ENCODE measurements at places on chromosomes 16 and 17. TPM values are rescaled to one million over a fixed set of nuclear protein-coding genes. Genes with fewer than 3 reads are reported as not detected.
A peak's percentile ranks its signal among the peaks of the same experiment; 100 is the strongest.

Gene KIF2B
- total RNA-seq: not detected

Gene TPSD1
- total RNA-seq: not detected

GRCh38 chr17:8706431-8706830, 38.2 kb downstream of the CCDC42 start:
- no peaks in the 10 kb centered on the region for H3K27me3 ChIP-seq
- H3K4me3 ChIP-seq: no peak overlapping the region
- H3K36me3 ChIP-seq: no peaks in the 10 kb centered on the region
- no peaks in the 10 kb centered on the region for H3K4me1 ChIP-seq

- no peaks in the 10 kb centered on the region for H3K36me3 ChIP-seq
- no peak overlapping the region for H3K4me3 ChIP-seq
- no peak overlapping the region for H3K27ac ChIP-seq
- no peaks in the 10 kb centered on the region for H3K27me3 ChIP-seq
- H3K4me1 ChIP-seq: no peaks in the 10 kb centered on the region
These were observed 237.7 kb downstream of the CDH13 start for GRCh38 chr16:82864332-82865040.

DNA sequence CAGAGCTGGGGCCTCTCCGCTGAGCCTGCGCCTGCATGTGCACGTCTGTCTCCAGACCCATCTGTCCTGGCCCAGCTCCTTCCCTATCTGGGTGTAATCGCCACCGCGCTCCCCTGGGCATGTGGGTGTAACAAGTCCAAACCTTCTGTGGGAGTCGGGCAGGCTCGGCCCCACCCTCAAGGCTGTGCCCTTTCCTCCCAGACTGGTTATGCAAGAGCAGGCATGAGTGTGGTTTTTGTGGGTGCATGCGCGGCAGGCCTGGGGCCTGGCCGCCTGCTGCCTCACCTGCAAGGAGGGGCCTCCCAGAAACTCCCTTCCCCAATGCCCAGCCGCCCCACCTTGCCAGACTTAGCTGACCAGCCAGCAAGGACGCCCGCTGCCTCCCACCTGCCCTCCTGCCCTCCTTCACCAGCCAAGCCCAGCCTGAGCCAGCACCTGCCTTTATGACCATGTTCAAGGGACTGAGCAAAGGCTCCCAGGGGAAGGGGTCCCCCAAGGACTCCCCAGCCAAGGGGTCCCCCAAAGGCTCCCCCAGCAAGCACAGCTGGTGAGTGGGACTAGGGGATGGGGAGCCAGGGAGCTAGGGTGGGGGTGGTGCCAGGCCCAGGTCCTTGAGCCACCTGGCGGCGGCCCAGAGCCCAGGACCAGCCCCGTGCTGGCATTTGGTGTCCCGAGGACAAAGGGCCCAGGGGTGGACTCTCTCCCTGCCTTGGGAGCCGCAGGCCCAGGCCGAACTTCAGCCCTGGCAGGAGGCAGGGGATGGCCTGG, at the start of gene EVPLL:
Gene EVPLL, plus strand, starts transcription at position 342 of the 768 bp plus-strand sequence. CDS start 3,160 bp downstream, outside the sequence.
- no peak within 1 kb of the TSS for H3K4me3 ChIP-seq
- peaks cover 33% of the 10 kb centered on the region for H3K27me3 ChIP-seq
- no peak for DNase-seq
- H3K4me1 ChIP-seq: no peaks in the 10 kb centered on the region

DNA sequence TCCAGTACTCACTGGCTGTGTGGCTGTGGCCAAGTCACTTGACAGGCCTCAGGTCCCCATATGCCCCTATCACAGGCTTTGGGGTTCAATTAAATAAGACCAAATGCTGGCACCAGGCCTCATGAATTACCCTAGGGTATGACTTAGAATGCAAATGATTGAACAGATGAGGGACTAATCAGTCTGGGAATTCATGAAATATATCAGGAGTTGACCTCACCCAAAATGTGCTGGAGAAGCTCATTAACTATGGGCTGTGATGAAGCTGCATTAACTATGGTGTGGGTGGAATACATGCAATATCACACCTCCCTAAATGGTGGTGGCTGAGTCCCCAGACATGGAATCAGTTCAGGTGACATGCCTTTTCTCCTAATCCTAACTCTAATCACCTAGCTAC, 72.1 kb downstream of the DNAH3 start:
- no peak overlapping the region for H3K4me3 ChIP-seq
- no peaks in the 10 kb centered on the region for H3K27me3 ChIP-seq
- no peak for DNase-seq
- no peak overlapping the region for H3K27ac ChIP-seq

GRCh38 chr17:8875957-8876356, 8.5 kb upstream of the PIK3R6 start:
- H3K27ac ChIP-seq: no peak overlapping the region
- no peaks in the 10 kb centered on the region for H3K4me1 ChIP-seq
- H3K4me3 ChIP-seq: no peak overlapping the region

DNA sequence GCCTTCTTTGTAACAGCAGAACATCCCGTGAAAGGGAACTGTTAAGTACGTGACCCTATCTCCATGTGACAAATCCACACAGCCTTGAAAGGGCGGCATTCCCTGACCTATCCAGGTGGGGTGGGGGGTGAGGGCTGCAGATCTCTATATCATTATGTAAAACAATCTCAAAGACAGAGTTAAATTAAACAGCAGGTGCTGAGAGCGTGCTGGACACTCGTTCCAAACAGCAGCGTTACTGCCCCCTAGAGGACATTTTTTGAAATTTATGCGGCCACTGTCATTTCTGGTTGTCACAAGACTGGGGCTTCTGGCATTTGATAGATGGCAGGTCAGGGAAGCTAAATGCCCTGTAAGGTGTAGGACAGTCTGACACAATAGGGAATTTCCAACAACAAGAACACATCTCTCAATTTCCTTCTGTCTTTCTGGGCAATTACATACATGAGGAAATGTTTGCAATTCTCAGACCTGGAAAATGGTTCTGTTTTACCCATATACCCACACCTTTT, 6.7 kb upstream of the SLC25A39 start:
- peak; percentile 91 for DNase-seq
- no peaks in the 10 kb centered on the region for H3K4me1 ChIP-seq
- no peak overlapping the region for H3K4me3 ChIP-seq
- peaks cover 19% of the 10 kb centered on the region for H3K27me3 ChIP-seq

DNA sequence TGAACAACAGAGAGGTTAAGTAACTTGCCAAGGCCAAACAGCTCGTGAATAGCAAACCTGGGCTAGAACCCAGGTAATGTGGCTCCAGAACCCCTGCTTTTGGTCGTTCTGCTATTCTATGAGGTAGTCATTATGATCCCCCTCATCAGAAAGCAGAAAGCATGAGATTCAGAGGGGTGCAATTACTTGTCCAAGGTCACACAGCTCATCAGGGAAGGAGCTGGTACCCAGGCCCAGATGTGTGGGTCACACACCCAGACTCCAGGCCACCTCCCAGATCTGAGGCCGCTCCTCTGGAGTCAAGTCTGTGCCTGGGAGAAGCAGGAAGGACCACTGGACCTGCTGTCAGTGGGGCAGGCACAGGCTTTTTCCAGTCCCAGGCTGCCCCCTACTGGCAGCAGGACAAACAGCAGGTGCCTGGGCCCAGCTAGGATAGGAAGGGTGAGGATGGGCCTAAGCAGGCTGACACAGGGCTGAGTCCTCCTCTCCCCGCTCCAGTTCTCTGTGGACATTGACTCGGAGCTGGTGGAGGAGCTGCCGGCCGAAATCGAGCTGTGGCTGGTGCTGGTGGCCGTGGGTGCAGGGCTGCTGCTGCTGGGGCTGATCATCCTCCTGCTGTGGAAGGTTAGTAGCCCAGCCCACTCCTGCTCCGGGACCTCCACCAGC, 7.8 kb upstream of the PDK2 start:
- H3K4me1 ChIP-seq: no peaks in the 10 kb centered on the region
- no peak overlapping the region for H3K27ac ChIP-seq
- H3K4me3 ChIP-seq: no peak overlapping the region
- H3K36me3 ChIP-seq: no peaks in the 10 kb centered on the region

DNA sequence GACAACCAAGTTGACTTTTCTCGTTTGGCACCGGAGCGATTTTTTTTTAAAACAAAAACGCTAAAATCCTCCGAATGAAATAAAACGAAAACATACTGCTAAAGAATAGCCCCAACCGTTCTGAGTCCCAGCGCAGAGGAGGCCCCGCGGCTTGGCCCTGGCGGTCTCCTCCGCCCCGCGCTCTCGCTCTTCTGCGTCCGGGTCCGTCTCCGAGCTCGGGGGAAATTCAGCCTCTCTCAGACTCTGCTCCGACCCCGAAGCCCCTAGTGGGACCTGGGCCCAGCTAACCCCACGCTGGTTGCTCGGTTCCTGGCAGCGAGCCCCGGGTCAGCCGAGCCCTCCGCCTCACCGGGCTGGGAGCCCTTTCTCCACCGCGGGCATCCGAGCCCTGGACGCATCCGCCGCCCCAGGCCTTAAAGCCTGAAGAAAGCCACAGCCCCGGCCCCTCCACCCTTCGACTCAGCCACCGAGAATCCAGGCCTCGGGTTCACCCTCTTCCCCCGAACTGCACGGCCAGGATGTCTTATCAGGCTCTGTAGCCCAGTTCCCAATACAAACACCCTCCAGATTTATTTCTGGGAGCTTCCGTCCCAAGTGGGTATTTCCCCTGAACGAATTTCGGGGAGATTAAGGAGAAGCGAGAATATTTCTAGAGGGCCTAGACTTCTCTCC, 1.2 kb downstream of the TBX2 start:
- H3K36me3 ChIP-seq: peaks cover 31% of the 10 kb centered on the region
- DNase-seq: peak; percentile 53
- H3K4me1 ChIP-seq: peaks cover 5% of the 10 kb centered on the region
